ENCODE measurements at places on chromosomes 7 and 10.
A peak's percentile ranks its signal among the peaks of the same experiment; 100 is the strongest.

GRCh38 chr10:33482486-33482885, 148.0 kb upstream of the NRP1 start:
- DNase-seq: no peak

DNA sequence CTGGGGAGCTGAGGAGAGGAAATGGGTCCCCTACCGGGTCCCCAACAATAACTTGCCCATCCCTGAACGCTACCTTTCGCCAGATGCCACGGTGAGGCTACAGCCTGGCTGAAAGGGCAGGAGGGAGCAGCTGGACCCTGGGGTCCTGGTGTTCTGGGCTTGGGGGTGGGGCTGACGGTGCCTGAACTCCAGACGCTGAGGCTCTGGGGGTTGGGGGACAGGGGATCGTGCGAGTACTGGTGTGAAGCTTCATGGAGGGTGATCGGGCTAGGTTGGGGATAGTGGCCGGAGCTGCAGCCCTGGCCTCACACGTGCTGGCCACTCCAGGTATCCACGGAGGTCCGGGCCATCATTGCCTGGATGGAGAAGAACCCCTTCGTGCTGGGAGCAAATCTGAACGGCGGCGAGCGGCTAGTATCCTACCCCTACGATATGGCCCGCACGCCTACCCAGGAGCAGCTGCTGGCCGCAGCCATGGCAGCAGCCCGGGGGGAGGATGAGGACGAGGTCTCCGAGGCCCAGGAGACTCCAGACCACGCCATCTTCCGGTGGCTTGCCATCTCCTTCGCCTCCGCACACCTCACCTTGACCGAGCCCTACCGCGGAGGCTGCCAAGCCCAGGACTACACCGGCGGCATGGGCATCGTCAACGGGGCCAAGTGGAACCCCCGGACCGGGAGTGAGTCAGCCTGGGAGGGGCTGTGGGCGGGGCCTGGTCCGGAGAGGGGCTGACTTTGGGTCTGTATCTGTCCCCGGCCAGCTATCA, 8.3 kb downstream of the AEBP1 start:
- DNase-seq: no peak

DNA sequence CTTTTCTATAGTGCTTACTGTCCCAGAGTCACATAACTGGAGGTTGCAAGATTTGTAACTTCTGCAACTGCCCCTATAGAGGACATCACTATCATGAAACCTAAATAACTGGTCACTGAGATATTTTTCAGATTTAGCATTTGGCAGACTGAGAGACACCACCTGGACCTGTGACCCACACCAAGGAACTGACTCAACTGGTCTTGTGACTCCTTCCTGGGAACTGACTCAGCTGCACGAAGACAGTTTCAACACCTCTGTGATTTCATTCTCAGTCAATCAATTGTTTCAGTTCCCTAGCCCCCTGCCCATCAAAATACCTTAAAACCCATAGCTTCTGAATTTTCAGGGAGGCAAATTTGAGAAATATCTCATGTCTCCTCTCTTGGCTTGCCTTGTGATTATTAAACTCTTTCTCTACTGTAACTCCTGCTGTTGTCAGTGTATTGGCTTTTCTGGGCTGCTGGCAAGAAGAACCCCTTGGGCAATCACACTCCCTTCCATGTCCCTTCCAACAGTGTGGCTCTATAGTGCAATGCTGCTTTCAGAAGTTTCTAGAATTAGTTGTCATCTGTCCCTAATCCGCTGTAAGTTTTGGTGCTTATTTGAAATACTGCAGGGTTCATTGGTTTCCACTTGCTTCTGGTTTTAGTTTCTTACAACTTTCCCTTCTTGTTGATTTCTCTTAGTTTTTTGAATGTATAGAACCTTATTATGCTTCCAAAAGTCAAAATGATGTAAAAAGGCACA, 127.8 kb upstream of the ADCY1 start:
- no peak for DNase-seq

- peak; percentile 52 for DNase-seq
These were observed 270.8 kb downstream of the BBS9 start for GRCh38 chr7:33400214-33400538.

- no peak for DNase-seq
These were observed 431.2 kb upstream of the C7orf33 start for GRCh38 chr7:148159331-148159730.

DNA sequence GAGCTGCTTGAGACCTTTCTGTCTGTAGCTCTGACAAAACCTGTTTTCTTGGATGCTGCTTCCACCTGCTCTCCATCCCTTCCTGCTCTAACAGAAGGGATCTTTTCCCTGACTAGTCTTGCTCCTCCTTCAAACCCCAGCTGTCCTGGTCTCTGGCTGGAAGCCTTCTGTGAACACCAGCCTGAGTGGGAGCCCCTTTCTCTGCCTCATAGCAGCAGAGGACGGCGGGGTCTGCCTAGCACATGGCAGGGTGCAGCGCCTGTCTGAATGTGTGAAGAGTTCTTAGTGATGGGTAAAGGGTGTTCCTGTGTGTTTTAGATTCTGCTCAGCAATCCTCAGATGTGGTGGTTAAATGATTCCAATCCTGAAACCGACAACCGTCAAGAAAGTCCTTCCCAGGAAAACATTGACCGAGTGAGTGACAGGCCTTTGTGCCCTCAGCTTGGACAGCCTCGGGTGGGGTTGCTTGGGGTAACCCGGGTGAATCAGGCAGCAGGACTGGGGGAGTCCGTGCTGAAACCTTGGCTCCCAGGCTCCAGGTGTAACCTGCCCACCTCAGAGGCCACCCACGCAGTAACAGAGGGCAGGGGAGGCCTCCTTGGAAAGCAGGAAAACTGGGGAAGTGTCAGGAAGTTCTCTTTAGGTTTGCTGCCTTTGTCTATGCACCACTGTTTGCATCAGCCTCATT, 34.1 kb downstream of the NUB1 start:
- no peak for DNase-seq

DNA sequence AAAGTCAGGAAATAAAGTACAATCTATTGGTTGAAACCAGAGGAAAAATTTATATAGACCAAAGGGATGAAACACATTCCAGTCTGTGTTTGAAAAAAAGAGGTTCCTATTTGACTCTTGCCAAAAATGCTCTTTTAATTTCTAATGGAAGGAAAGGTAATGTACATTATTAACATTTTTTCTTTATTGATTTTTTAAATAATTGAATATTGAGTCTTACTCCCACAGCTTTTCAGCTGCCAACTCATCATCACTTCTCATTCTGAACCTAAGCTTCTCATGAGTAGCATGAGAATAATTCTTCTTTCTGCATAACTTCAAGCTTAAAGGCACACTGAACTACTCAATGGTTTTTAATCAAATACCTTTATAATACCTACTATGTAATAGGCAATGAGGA, 49.8 kb upstream of the FHIP2A start:
- no peak for DNase-seq

DNA sequence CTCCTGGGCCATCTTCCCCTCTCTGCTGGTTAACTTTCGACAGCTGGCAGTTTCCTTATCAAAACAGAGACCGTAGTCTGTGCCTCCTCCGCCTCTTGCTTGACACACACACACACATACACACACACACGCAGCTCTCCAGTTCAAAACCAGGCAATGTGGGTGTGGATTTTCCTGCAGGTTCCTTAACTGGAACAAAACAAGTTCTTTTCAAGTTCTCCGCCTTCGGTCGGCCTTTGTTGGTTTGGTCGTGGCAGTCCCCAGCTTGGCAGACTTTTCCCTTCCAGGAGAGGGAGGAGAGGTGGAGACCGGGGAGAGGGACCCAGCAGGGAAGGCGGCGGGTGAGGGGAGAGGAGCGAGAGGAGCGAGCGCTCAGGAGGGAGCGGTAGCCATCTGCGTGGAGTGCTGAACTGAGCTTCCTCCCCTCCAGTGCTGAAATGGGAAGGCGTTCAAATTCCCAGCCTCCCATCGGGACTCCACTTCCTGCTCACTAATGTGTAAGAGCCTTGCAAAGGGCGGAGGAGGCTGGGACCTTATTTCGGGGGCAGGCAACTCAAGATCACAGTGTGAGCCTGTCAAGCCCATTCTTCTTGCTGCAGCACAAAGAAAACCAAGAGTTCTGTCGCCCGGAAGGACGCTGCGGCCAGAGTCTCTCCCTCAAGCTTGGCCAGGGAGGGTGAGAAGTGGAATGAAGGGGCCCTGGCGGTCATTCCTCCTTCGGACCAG, 120.6 kb downstream of the PRPF18 start:
- DNase-seq: peak; percentile 66

DNA sequence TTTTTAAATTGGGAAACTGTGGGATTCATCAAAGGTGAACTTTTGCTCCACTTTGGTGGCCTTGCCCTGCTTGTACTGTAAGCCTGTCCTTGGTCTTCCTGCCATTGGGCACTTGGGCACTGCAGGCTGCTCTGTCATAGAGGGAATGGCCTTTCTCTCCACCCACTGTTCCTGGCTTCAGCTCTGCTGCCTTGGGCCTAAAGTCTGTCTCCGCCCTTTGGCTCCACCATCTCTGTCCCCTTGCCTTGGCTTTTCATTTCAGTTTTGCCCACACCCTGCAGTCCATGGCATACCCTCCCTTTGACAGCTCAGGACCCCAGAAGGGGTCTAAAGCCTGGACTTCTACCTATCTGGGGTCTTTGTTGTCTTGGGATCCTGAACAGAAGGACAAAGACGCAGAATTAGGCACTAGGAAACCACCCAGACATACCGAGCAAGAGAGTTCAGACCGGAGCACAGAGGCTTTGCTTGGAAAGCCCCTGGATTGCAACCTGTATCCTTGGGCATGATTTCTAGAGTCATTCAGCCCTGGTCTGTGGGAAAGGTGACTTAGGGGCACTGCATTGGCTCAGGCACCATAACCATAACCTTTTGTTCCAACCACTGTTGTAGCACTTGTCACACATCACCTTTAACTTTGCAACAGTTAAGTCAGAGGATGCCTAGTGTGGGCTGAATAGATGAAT, 5.2 kb upstream of the ARHGAP22 start:
- DNase-seq: no peak

Data from NCI-H2171 treated with DMSO at 0.1 percent for 48 hours (cell line).